Spleen (tissue), 13 donors: ENCODE measurements at places on chromosomes 11 and 22. TPM values are rescaled to one million over a fixed set of nuclear protein-coding genes. Genes with fewer than 3 reads are reported as not detected.
A peak's percentile ranks its signal among the peaks of the same experiment; 100 is the strongest.

DNA sequence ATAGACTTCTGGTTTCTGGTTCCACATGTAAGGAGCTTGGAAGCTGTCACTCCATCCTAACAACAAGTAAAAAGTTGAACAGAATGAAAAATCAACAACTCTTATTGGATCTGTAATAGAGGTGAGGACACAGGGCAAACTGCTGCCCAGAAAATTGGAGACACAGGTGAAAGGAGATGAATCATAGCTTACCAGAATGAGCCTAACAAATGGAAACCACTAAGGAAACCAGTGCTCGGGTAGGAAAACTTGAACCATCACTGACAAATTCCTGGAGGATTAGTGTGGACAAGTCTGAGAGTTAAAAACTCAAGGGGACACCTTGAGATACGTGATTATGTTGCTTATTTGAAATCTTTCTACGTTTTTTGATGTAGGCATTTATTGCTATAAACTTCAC lies 52.1 kb downstream of the GDPD4 start:
- DNase-seq, result no peak

DNA sequence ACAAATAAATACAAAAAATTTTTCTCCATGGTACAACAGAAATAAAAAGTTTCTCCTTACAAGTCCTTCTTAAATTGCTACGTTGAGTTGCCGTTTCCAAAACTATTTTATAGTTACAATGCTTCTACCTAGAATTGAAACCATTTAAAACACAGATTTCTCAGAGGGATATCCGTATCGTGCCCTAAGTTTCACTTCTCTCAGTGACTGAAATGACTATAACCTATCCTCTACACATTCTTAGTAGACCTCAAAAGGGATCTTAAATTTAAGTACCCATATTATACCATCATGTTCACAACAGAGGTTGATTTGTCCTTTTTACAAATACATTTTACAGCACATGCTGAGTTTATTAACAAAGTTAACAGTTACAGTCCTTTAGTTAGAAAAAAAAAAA lies 44.1 kb downstream of the USP28 start:
- no peak for DNase-seq

Gene TMEM134
- 123 TPM for polyA plus RNA-seq

Gene SLC22A8
- not detected for polyA plus RNA-seq

DNA sequence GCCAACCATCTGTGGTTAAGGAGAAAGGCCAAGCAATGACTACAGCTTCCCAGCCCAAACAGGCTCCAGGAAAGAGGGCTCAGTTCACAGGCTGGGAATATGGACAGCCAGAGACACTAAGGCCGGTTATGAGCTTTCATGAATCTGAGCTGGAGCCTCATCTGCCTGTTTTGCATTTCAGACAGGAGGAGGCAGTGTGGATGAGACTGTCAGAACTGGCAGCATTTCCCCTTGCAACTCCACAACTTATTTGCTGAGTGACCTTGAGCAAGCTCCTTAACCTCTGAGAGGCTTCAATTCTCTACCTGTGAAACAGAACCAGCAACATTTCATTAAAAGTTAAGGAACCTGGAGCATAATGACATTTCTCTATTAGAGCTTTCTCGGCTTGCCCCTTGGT lies 264.0 kb downstream of the ETS1 start:
- DNase-seq, result no peak

GRCh38 chr11:18361154-18361553 lies 33.2 kb upstream of the LDHA start:
- DNase-seq, result no peak

DNA sequence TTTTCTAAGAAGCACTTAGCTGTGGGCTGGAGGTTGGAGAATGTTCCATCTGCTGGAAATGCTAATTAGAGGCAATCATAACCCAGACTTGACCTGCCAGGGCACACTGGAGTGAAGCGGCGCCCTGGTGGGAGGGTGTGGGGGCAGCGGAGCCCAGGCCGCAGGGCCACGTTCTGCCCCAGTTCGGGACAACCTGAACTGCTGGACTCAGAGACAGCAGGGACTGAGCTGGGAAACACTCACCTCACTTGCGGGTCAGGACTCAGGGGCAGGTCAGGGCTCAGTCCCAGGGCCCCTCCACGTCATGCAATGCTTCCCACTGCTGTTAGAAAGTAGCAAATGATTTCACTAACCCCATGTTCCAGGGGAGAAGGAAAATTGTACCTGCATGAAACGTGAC lies 316.4 kb downstream of the NTM start:
- no peak for DNase-seq

DNA sequence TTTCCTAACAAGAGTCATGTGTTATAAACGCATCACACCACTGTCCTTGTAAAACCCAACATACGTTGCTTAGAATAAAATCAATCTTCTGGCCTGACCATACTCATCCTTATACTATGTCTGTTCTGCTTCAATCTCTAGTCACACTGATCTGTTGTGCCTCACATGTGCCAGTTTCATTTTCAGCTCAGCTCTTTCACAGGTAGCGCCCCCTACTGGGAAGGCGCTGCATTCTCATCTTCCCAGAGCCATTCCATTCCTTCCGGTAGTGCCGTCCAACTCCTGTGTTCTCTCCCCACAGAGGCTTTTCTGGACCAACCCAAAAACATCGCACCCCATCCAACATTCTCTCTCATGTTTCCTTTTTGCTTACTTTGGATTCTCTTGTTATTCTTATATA lies 22.2 kb downstream of the CASP5 start:
- peak; percentile 80 for DNase-seq

Gene SERPING1
- polyA plus RNA-seq, result 104 TPM

Gene RIBC2
- polyA plus RNA-seq, result 0.48 TPM

Gene CENPM
- polyA plus RNA-seq, result 24.7 TPM

Gene OR2AG2
- 0.03 TPM for polyA plus RNA-seq
